ENCODE measurements at places on chromosomes 2 and 18.

DNA sequence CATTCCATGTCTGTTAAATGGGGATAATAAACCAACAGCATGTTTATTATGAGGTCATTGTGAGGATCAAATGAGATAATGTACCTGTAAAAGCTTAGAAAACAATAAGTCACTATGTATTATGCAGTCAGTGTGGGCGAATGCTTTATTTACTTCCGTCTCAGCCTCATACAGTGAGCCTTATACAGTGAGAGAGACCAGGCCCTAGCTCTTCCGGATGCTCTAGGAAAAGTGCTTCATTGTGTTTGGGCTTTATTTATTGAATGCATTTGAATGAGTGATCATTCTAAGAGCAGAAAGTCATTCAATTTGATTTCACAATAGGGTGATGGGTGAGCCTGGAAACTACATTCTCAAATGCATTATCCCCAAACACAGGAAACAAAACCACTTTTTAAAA is 603.9 kb upstream of the FANCL start:
- DNase-seq: no peak

GRCh38 chr2:219675221-219675620 is 47.8 kb downstream of the SLC4A3 start:
- no peak for DNase-seq

GRCh38 chr2:26394694-26395093 is 7.0 kb upstream of the DRC1 start:
- no peak for DNase-seq

DNA sequence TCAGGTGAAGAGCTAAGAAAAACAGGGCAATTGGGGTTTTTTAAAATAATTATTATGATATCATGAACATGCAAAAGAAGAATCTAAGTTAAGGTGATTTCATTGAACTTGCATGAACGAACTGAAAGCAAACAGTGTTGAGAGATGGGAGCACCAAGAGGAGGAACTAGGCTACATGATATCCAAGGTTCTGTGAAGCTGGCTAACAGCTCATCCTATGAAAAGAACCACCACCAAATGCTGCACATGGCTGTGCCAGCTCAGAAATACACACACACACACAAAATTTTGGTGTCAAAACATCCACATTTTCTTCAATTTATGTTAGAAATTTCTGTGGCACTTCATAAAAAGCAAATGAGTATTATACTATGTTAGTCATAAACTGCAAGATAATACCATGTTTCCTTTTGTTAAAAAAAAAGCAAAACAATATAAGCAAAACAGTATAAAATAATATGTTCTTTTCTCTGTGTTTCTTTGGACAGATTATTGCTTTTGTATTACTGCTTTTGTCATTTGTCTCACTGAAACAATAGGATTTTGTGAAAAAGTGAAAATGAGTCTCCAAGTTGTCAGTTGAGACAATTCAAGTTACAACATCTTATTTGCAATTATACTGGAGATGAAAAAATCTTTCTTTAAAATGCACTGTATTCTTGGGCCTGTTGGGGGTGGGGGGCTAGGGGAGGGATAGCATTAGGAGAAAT is 12.6 kb upstream of the TTC32 start:
- no peak for DNase-seq

DNA sequence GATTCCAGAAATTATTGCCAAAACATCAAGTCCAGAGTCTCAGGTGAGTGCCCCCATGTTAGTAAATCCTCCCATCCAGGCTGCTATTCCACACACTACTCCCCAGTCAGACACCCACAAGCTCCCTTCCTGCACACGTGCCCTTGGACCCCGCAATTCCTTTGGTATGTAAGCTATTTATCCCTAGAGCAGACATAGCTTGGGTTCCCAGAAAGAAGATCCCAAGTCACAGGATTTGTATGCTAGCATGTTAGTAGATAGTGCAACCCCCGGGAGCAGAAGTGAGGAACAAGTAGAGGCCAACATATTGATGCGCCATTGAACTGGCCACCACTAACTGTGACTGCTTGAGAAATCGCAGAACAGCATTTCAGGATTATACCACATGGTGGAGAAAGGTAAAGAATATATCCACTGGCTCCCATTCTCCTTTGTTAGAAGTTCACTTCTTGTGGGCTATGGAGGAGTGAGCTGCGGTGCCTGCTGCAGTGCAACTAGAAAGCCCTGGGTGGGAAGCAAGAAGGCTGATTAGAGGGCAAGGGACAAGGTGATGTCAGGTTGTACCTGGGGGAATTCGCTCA is 137.5 kb upstream of the CHAC2 start:
- DNase-seq: no peak

DNA sequence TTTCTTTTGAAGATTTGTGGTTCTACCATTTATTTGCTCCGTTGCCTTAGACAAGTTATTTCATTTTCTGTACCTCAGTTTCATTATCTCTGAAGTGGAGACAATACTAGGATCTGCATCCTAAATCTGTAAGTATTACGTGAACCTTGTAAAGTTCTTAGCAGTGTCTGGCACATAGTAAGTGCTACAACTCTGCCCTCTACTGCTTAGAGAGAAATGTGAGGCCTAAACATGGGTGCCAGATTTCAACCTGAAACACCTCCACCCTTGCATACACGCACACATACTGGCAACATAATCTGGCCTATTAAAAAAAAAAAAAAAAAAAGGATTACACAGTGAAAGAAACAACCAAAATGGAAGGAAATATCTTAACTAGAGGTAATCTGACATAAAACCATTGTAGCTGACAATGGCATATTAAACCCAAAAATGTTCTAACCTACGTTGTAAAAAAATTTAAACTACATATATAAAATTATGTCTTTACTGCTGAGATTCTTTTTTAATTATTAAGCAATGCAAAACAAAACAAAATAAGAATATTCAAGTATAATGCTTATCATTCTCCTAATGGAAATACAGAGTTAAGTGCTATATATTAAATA is 132.6 kb downstream of the MAP2 start:
- DNase-seq: no peak

DNA sequence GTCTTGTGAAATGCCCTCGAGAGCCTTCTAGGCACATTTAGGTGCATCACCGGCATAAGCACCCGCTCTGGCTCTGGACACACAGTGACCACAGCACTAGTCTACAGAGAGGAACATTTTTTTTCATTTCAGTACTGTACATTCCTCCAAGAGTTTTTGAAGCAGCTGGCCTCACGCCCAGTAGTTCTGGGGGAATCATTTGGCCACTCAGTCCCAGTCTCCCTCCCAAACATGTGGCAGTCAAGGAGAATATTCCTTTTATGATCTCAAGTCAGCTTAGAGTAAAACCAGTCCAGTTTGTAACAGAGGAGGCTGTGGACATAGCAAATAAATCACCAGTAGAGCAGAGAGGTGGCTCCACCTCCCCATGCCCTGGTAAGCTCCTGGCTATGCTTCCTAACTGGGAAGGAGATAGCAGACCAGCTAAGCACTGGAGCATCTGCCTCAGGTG is 48.1 kb downstream of the KCNE4 start:
- DNase-seq: no peak

- DNase-seq: peak; percentile 34
Measured at GRCh38 chr2:106057206-106057605, 136.9 kb downstream of the UXS1 start.

DNA sequence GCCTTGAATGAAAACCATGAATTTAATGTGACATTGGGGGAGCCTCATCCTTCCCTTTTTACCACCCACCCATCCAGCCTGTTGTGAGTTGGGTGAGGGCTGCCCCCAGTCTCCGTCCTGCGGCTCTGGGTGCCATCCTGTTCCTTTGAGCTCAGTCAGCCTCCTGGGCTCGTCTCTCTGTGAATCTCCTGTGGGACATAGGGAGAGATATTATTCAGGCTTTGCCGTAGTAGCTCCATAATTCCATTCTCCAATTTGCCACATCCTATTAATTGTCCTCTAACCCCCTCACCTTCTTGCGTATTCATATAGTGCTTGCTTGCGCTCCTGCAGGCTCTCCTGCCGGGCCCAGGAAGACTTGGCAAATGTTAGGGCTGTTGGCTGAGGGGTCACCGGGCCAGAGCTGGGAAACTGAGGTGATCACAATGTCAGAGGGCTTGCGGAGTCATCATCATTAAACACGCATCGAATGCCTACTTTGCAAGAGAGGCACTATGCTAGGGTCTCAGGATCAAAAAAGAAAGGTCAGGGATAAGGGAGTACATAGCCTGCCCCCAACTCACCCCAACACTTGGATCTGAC is 709 bp upstream of the DQX1 start:
- DNase-seq: no peak

- DNase-seq: no peak
Measured at GRCh38 chr2:75459565-75460310, 101.0 kb downstream of the EVA1A start.

- DNase-seq: no peak
Measured at GRCh38 chr2:164920430-164920829, 34.9 kb downstream of the SLC38A11 start.

- no peak for DNase-seq
Measured at GRCh38 chr2:172953970-172954852, 121.4 kb upstream of the MAP3K20 start.

DNA sequence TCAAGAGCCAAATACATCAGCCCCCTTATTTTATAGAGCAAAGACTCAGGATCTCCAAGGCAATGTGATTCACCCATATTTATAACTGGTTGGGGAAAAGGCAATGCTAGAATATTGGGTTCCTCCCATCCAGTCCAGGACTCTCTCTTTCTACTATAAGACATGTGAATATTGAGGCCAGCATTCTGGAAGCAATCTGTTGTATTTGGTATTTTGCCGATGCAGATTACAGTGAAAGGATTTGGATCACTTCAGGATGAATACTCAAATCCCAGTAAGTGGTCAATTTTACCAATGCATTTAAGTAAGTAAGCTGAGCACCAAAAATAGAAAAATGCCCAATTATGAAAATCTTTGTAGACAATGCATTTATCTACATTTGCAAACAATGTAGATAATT is 1834.7 kb upstream of the PIK3C3 start:
- DNase-seq: no peak

Data from DND-41 (cell line).